ENCODE measurements at places on chromosomes 4 and X.

GRCh38 chrX:56765811-56766553 lies 36.9 kb downstream of the NBDY start:
- DNase-seq = no peak

GRCh38 chr4:101527188-101527587 lies 179.9 kb upstream of the PPP3CA start:
- DNase-seq = no peak

DNA sequence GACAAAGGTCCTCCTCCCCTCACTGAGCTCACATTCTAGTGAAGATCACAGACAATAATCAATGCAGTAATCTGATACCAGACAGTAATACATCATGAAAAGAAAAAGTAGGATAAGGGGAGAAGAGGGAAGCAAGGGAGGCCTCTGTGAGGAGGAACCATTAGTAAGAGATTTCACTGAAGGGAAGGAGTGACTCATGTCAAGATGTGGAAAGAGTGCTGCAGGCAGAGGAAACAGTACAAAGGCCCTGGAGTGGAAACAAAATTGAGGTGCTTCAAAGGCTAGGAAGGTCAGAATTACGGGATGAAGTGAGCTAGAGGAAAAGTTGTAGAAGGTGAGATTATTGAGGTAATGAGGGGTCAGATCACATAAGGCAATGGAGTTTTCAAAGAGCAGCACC lies 38.1 kb downstream of the LAMTOR3 start:
- no peak for DNase-seq

DNA sequence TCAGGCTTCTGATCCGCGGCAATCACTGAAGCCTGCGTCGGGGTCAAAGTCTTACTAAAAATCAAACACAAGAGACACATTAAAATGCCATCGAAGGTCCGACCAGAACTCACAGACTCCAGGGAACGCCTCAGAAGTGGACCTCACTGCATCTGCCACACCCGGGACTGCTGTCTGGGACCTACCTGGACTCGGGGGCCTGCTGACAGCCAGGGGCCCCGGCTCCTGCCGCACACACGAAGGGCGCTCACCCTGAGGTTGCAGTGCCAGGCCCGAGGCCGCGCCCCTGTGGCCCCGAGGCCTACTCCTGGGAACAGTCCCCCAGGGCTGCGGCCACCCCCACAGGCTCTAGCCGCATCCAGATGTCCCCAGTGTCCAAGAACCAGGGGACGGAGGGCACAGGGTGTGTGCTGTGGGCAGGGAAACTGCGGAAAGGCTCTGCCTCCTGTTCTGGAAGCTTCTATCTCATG lies 7.4 kb downstream of the CTBP1 start:
- DNase-seq = no peak

DNA sequence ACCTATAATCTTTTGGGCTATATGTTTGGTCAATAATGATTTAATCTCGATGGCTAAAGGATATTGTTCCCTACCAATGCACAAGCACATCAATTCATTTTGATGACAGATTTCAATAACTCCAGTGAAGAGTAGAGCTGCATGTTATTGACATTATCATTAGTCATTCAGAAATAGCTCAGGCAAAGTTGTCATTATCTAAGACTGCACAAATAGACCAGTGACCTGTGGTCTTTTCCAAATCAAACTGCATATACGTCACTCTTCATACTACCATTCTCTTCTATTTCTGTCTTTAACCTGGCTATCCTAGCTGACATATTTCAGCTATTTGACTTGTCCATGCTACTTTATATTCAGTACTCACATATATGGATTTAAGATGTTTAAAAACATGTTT lies 1050.8 kb downstream of the C4orf33 start:
- DNase-seq = no peak

- DNase-seq = no peak
Measured at GRCh38 chr4:1234309-1234695, 14.6 kb downstream of the CTBP1 start.

DNA sequence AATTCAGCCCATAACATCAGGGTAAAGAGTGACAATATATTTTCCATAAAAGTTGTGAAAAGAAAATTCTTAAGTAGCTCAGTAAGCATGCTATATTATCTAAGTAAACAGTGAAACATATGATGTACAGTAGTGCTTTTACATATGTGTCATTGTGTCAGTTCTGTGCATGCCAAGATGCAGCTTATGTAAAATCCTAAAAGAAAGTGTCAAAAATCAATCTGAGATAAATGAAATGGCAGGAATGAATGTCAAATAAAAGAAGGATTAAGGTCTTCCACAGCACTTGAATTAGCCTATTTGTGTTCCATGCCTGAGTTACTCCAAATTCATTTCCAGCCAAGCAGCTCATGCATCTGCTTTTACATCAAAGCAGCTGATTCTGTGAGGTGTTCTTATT lies 452.7 kb upstream of the HS3ST1 start:
- no peak for DNase-seq

GRCh38 chr4:150591904-150592303 lies 10.0 kb downstream of the MAB21L2 start:
- DNase-seq = no peak

DNA sequence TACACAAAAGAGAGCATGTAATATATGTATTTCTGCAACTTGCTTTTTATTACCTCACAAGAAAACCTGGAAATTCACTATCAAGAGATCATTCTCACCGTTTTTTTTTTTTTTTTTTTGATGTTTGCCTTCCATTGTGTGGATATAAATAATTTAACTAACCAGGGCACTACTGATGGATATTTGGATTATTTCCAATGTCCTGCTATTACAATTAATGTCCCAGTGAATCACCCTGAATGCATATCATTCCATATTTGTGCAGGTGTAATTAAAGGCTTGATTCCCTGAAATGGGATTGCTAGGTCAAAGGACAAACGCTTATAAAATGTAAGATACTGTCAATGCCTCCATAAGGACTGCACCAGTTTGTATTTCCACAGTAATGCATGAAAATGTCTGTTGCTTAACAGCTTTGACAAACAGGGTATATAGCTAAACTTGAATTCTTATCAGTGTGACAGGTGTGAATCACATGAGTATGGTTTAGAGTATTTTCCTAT lies 87.8 kb downstream of the NCAPG start:
- no peak for DNase-seq

GRCh38 chrX:84363051-84363450 lies 139.2 kb downstream of the HDX start:
- no peak for DNase-seq

GRCh38 chr4:173420324-173420752 lies 21.4 kb upstream of the SCRG1 start:
- no peak for DNase-seq

DNA sequence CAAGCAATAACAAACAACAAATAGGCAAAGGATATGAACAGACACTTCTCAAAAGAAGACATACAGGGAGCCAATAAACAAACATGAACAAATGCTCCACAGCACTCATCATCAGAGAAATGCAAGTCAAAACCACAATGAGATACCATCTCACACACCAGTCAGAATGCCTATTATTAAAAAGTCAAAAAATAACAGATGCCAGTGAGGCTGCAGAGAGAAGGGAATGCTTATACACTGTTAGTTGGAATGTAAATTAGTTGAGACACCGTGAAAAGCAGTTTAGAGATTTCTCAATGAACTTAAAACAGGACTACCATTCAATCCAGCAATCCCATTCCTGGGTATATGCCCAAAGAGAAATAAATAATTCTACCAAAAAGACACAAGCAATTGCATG lies 129.8 kb upstream of the MAGEB2 start:
- no peak for DNase-seq

DNA sequence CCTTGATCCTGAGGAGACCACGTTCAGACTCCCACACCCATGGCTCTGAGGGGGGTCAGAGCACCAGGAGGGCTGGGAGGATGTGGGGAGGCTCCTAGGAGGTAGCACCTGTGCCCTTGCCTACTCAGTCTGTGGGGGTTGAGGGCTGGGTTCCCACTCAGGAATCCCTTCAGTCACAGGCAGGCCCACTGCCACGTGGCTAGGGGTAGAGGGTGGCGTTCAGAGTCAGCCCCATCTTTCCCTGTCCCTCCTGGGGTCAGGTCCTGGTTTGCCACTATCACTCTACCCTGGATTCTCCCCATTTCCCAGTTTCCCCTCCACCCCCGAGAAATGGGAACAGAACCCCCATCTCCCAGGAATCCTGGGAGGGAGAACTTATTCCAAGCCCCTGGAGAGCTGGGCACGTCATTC lies 111.3 kb downstream of the PSAPL1 start:
- DNase-seq = no peak

DNA sequence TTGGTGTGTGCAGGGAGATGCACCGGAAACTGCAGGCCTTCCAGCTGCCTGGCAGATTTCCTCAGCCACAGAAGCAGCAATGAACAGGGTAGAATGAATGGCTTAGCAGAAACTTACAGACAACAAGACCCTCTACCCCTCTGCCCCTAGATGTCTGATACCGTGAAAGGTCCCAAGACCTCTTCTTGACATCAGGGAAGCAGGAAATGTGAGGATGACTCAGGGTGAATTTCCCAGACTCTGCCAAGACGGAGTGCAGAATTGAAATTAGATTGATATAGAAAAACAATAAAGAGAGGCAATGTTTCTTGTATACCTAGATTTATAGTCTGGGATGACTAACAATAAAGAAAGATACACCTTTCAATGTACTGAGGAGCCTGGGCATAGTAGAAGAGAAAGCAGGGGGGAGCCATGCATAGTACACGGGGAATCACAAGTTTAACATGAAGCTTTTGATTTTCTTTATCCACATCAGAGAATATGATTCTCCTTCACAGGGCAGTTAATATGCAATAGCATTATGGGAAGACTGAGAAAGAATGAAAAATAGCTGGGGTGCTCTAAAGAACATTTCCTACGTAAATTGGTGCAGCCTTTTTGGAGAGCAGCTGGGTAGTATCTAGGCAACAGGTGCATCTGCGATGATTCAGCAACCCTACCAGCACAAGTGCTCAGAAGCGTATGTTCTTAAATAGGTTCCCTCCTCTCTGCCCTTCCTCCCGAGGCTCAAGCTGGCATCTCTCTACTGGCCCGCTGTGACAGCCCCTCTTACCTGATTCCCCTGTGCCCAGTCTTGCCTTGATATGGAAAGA lies 18.3 kb upstream of the CXCR3 start:
- peak; percentile 9 for DNase-seq

- DNase-seq = no peak
Measured at GRCh38 chrX:137305404-137305803, 260.5 kb upstream of the ZIC3 start.

GRCh38 chrX:52280812-52281211 lies 88.0 kb upstream of the XAGE2 start:
- DNase-seq = no peak

DNA sequence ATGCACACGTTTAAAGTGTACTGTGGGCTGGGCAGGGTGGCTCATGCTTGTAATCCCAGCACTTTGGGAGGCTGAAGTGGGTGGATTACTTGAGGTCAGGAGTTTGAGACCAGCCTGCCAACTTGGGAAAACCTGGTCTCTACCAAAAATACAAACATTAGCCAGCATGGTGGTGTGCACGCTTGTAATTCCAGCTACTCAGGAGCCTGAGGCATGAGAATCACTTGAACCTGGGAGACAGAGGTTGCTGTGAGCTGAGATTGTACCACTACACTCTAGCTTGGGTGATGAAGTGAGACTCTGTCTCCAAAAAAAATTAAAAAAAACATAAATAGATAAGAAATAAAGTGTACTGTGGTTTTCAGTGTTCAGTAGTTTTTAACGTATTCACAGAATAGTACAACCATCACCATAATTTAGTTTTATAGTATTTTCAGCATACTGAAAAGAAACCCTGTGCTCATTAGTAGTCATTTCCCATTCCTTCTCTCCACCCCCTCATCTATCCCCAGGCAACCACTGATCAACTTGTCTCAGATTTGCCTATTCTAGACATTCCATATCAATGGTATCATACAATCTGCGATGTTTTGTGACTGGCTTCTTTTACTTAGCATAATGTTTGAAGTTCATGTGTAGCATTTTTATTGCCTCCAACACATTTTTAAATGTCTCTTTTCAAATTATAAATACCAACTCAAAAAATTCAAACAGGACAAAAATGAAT lies 19.1 kb downstream of the SLAIN2 start:
- DNase-seq = no peak

- no peak for DNase-seq
Measured at GRCh38 chrX:13898083-13898482, 81.2 kb upstream of the GPM6B start.

DNA sequence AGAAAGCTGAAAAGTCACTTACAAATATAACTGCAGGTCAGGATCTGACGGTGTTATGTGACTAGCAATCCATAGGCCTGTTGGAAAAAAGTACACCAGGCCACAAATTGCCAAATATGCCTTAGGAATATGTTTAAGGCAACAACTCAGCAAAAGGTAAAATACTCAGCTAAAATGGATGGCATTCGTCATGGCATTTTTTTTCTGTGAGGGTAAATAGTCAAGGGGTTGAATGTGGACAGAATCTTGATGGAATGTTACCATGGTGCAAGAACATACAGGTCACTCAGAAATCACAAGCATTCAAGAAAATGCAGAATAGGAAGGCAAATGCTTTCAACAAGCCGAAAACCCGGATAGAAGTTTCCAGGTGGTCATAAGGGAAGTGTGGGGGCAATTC lies 121.7 kb upstream of the MBNL3 start:
- no peak for DNase-seq

DNA sequence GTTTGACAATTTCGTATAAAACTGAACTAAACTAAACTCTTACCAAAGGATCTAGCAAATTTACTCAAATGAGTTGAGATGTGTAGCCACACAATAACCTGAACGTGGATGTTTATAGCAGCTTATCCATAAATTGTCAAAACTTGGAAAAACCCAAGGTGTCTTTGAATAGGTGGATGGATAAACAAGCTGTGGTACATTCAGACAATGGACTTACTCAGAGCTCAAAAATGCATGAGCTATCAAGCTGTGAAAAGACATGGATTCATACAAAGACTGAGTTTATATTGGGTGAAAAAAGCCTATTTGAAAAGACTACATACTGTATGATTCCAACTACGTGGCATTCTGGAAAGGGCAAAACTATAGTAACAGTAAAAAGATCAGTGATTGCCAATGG lies 69.5 kb downstream of the LARP1B start:
- DNase-seq = no peak

GRCh38 chrX:19886883-19887531 lies 393 bp downstream of the SH3KBP1 start:
- no peak for DNase-seq

DNA sequence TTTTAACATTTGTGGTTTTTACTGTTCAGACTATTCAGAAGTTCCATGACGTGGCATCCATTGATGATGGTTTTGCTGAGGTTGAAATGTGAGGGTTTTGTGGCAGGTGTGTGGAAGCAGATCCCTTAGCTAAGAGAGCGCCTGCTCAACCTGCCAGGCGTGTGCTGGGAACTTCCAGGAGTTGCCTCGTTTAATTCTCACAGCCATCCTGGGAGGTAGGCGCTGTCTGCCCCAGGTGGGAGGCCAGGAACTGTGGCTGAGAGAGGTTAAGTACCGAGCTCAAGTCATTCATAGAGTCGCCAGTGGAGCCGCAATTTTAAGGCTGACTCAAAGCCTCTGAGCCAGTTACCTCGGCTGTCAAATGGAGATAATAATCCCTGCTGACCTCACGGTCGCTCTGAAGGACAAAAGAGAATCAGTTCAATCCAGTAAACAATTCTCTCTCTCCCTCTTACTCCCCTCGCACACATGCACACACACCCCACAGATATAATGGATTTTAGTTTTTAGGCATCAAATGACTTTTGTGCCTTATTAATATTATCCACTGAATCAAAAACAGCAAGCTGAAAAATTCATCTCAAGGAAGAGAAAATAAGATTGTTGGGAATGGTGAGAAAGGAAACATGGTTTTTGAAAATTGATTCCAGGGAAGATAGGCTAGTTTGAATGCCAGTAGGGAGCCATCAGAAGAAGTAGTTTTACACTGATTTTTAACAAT lies 171.3 kb downstream of the PTTG2 start:
- no peak for DNase-seq

GRCh38 chrX:56729152-56729850 lies at the start of gene NBDY:
TSS of gene NBDY (plus strand) at chrX:56729243. CDS start at chrX:56729354, 111 bp downstream.
- peak; percentile 41 for DNase-seq
